ENCODE measurements at places on chromosomes 12 and 14.

DNA sequence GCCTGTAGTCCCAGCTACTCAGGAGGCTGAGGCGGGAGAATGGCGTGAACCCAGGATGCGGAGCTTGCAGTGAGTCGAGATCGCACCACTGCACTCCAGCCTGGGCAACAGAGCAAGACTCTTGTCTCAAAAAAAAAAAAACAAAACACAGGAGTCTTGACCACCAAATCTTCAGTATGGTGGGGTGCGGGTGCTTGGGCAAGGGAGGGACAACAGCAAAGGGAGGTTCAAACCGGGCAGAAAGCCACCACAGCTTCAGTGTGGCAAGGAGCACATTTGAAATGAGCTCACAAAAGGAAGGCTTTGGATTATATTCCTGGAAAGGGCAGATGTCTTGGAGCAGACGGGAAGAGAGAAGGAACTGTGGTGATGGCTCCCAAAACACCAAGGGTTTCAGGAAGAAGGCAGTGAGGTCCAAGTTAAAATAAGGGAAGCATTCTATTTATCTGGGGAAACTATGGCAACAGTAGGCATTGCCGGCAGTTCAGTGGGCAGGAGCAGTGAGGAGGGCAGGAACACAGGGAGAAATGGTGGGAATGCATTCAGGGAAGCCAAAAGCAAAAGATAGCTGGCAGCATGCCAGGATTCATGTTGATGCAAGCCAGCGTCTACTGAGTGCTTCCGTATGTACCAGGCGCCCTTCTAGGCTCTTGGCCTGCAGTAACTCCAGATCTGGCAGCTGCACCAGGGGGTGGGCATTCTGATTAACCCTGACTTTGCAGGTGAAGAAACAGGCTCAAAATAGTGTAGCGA lies 51.0 kb upstream of the SRSF5 start:
- peak; percentile 78 for DNase-seq

DNA sequence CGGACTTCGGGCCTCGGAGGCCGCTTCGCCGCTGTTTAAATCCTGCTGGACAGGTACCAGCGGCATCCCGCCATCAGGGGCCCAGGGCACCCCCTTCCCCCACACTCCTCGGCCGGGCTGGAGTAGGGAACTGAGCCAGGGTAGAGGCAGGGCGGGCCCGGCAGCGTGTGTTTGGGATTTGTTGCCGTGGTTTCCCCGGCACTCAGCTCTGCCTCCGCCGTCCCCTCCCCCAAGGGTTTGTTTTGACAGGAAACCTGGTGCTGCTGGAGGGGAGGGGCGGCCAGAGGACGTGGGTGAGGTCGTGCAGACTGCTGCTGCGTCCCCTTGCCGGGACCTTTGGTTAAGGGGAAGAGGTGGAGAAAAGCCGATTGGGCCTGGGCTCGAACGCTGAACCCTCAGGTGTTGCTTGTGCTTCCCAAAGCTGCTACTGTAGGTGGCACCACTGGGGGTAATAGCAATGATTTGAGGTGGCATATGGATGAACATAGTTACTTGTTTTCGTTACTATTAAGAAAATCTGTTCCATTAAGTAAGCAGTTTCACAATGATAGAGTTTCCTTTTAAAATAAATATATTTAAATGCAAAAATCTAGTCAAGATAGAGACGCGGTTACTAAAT lies 778 bp downstream of the TCP11L2 start:
- DNase-seq: peak; percentile 65

DNA sequence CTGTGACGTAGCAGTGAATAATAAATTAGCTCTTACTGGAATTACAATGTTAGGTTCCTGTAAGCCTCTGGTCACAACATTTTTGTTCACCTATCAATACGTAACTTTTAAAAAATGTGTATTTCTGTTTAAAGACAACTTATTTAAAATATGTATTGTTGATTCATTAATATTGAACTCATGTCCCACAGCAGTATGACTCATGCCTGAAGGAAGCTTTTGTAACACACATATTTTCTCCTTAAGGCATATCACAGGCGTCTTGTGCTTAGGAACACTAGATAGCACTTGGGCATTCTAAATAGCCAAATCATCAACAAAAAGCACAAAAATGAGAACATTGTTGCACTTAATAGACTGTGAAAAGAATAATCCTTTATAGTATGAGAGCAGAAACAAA lies 92.5 kb downstream of the GPHN start:
- DNase-seq: peak; percentile 24

- DNase-seq: no peak
Measured at GRCh38 chr14:68132563-68133121, 313.1 kb downstream of the RAD51B start.

- no peak for DNase-seq
Measured at GRCh38 chr12:8771072-8771471, 51.3 kb upstream of the A2ML1 start.

DNA sequence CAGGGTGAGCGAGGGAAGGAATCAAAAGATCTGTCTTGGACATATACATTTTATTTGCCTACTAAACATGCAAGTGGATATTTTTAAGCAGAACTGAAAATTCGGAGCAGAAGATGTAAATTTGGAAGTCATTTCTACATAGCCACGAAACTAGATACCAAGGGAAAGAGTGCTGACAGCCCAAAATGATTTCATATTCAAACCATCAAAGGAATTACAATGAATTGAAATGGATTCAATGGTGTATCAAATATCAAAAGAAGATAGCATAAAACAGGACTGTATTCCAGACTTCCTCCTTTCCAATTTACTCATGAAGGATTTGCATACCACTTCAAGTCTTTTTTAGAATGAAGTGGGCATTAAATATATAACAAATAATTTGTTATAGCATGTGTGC lies 313.5 kb upstream of the KITLG start:
- peak; percentile 55 for DNase-seq

DNA sequence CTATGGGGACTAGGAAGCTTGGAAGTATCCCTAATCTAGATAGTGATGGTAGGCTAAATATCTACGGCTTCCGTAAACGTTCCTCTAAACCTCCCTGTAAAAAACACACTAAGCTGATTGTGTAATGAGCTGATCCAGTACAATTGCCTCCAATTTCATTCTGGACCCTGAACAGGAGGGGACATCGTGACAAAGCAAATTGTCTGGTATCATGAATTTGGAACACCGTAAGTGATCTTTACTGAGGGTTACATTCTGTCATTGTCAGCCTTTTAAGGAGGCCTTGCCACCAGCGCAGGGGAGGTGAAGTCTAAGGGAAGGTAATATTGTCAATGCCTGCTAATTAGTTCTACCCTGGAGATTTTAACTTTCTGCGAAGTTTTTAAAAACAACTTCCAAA lies 487 bp upstream of the MGST1 start:
- DNase-seq: no peak

GRCh38 chr14:77240336-77240915 lies 30.6 kb downstream of the NGB start:
- DNase-seq: no peak

- DNase-seq: no peak
Measured at GRCh38 chr12:100789146-100789545, 5.4 kb upstream of the ANO4 start.

DNA sequence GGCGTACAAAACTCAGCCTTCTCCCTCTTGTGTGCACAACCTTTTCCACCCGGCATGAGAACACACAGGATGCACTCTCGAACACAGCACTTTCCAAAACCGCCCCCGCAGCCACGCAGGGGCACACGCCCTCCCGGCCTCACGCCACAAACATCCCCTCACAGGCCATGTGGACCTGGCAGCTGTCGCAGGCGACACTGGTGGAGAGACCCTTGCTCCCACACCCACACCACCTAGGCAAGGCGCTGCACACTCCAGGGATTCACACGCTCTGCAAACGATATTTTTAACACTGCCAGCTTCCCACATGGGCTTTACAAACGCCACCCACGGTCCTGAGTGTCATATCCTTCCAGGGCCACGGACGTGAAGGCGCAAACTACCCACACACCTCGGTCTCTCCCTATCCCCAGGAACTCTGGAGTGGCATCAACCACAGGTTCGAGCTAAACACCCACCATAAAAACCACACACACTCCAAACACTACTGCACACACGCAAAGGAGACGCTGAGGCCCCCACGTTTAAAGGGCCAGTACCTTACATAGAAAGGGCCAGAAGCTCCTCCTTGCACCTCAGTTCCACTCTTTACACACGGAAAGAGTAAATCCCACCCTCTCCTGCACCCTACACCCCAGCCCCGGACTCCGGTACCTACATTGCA lies 12.4 kb upstream of the ITGB7 start:
- peak; percentile 42 for DNase-seq

DNA sequence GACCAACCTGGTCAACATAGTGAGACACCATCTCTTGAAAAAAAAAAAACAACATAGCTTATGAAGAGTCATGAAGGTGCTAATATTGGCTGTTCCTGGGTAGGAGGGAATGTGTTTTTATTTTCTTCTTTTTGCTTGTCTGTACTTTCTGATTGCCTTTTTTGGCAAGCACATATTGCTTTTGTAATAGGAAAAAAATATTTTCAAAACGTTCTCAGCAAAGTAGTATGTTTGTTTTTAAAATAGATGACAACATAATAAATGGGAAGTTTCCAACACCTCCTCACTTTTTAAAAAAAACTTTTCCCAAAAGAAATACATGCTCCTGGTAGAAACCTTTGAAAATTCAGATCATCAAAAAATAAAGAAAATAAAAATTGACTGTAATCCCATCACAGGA lies 20.9 kb downstream of the FOS start:
- DNase-seq: no peak

- peak; percentile 71 for DNase-seq
Measured at GRCh38 chr14:80637756-80638619, 303.6 kb downstream of the CEP128 start.

DNA sequence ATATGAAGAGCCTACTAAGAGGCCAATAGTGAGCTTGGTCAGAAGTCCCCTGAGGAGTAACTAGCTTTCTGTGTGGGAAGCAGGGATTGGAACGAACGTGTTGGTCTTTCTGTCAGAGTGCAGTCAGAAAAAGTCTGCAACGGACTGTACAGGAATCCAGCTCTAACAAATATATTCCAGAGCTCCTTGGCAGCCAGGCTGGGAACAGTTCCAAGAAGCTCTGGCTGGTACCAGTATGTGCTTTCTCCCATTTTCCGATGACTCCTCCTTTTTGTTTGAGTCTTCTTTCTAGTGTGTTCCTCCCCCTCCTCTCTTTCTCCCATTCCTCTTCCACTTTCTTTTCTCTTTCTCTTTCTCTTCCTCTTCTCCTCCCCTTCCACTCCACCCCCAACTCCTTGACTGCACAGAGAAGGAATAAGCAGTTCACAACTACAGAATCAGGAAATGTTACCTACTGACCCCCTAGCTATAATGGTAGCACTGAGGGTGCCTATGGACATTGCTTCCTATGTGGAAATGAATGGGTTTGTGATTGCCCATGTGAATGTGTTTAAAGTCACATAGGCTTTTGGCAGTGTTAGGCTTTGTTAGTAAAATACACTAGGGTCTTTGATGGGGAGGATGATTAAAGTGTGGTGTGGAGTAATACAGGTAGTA lies 59.9 kb downstream of the TTLL5 start:
- peak; percentile 65 for DNase-seq

DNA sequence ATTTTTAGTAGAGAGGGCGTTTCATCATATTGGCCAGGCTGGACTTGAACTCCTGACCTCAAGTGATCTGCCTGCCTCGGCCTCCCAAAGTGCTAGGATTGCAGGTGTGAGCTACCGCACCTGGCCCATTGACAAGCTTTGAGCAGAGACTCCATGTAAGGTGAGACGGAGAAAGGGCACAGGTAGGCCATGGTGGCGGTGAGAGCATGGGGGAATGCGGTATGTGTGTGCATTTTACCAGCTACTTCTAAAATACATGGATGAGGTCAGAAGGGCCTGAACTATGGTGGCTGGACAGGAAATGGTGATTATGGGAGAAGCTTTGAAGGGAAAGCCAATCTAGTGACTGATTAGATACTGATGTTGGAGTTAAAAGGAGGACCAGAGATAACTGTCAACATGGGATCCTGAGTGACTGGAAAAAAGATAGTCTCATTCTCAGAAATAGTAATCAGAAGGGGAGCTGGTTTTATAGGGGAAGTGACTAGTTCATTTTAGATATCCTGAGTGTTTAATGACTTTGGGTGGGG lies 21.9 kb upstream of the PTPRB start:
- DNase-seq: no peak

- no peak for DNase-seq
Measured at GRCh38 chr12:44674875-44675274, 201.2 kb downstream of the NELL2 start.

GRCh38 chr12:46627686-46628085 lies 198.1 kb downstream of the SLC38A4 start:
- DNase-seq: peak; percentile 12

DNA sequence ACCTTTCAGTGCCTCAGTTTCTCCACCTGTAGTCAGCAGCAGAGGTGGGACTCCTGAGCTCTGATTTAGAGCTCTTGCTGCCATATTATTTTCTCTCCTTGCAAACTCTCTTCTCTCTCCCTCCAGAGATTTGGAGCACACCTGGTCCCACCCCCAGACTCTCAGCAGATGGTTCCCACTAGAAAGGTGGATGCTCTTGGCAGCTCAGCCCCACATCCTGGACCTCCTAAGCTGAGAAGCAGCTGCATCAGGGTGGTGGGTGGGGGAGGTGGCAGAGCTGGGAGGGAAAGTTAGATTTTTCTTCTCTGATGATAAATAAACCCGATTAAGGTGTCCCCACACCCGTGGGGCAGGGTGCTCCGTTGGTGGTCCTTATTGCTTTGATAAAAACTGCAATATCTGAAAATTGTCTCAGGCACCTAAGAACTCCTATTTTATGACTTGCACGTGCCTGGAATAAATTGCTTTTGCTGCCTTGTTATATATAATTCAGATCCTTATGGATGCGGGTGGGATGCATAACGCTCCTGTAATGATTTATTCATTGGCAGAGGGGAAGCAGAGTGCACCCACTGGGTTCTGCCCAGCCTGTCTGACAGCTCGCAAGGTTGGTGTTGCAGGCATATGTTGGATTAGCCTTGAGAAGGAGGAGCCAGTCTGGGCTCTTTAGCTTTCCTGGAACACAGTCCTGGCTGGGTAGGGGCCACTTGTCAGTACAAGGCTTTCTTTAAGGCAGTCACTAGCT lies 214.2 kb downstream of the SUDS3 start:
- no peak for DNase-seq

- DNase-seq: no peak
Measured at GRCh38 chr12:4947253-4947652, 37.5 kb downstream of the KCNA1 start.

- no peak for DNase-seq
Measured at GRCh38 chr12:22190969-22191368, 143.5 kb downstream of the ST8SIA1 start.

DNA sequence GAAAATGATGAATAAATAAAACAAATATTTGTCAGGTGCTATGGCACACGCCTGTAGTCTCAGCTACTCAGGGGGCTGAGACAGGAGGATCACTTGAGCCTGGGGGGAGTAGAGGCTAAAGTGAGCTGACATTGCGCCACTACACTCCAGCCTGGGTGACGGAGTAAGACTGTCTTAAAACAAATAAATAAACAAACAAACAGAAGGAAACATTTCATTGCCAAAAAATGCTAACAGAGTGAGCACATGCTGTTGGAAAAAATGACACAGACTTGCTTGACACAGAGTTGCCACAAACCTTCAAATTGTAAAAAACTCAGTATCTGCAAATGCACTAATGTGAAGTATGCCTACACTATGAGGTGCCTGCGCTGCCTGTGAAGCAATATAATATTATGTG lies 50.8 kb upstream of the AP4S1 start:
- no peak for DNase-seq

GRCh38 chr14:67004521-67004920 lies 184.7 kb upstream of the GARIN2 start:
- peak; percentile 22 for DNase-seq

- peak; percentile 7 for DNase-seq
Measured at GRCh38 chr14:41298328-41298690, 308.4 kb upstream of the LRFN5 start.

- no peak for DNase-seq
Measured at GRCh38 chr12:113795445-113795844, 170.7 kb downstream of the RBM19 start.

Measured in fibroblast of upper back skin (primary cell).